ENCODE measurements at places on chromosomes 6 and 20.

DNA sequence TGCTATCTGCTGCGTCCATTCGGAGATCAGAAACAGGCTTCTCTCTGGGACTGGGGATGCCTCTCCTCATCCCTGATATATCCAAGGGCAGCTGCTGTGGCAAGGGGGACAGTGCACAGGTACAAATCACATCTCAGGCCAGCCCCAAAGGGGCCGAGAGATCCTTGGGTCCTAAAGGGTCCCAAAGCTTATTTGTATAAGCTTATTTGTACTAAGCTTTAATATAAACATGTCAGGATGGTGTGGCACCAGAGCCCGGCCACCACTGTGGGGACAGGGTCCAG, 45.3 kb downstream of the FGD2 start:
- no peak for DNase-seq

- no peak for DNase-seq
Measured at GRCh38 chr20:1646975-1647431, 10.6 kb downstream of the SIRPG start.

- DNase-seq: peak; percentile 63
Measured at GRCh38 chr20:6492271-6493055, 275.0 kb upstream of the BMP2 start.

DNA sequence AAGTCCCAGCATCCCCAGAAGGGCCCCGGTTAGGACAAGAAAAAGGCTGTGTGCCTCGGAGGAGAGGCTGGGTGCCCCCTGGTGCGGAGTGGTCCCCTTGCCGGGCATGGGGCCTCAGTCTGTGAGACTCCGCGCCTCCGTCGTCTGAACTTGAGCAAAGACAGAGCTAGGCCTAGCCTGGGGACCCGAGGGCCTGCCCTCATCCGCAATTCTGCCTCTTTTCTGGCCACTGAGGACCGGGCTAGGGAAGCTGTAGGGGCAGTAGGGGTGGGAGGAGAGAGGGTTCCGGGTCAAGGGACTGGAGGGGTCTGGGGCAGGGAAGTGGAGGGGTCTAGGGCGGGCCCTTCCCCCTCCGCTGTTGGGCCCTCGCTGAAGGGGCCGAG, 550 bp upstream of the HSPA12B start:
- DNase-seq: no peak

GRCh38 chr6:151309619-151310018, 69.9 kb downstream of the AKAP12 start:
- no peak for DNase-seq

DNA sequence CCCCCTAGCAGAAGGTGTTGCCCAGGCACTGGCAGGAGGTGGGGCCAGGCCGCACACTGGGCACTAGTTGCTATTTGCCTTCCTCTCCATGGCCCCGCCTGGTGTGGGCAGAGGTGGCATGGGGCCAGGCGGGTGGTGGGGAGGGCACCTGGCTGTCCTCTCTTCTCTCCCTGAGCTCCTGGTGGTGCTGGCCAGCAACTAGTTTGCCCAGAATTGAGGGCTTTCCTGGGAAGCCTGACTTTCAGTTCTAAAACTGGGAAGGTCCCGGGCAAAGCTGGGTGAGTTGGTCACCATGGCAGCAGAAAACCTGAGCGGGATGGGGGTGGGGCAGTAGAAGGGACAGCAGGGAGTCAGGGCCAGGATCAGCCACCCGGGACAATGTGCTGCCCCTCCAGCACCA, 48.2 kb downstream of the RBM38 start:
- no peak for DNase-seq

DNA sequence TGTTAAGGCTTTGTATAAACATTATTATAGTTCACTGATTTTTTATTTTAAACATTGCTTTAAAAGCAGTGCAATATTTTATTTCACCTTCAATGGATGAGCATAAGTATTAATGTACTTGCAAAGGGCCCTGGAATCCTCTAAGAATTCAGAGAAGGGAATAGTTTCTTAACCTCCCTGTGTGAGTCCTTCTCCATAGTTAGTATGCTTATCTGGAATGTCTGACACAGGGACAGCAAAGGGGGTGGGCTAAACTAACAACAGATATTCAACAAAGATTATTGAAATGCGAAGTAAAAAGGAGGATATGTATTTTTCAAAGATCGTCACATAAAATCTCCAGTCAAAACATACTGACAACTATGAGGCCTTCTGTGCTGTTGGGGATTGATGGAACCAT, 300.4 kb downstream of the CENPW start:
- no peak for DNase-seq

DNA sequence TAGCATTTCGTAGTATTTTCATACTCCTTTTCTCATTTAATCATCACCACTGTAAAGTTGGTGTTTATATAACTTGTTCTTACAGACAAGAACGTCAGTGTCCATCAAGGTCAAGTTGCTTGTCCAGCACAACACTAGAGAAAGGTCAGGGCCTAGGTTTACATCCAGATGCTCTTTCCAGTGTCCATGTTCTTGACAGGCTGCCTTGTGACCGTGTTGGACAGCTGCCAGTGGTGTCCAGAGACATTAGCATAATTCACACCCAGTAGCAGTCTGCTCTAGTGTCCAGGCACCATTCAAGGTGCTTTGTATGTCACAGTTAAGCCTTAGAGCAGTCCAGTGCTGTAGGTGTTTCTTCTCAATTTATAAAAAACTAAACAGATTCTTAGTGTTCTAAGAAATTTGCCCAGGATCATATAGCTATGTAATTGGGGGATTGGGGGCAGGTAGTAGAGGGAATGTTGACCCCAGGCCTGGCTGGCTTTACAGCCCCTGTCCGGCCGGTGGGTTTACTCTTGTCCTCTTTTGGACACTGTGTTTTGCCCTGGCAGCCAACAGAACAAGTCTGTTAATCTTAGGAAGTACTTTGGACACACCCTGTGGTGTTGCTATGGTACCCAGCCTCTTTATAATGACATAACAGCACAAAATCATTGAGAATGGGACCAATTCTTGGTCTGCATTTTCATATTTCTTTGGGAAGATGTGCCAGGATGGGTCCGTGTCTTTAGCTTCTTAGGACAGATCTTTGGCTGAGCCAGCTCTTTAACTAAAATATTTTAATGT, 8.0 kb downstream of the STK35 start:
- peak; percentile 19 for DNase-seq

GRCh38 chr6:83193747-83194566, 800 bp downstream of the RWDD2A start:
- DNase-seq: peak; percentile 21

DNA sequence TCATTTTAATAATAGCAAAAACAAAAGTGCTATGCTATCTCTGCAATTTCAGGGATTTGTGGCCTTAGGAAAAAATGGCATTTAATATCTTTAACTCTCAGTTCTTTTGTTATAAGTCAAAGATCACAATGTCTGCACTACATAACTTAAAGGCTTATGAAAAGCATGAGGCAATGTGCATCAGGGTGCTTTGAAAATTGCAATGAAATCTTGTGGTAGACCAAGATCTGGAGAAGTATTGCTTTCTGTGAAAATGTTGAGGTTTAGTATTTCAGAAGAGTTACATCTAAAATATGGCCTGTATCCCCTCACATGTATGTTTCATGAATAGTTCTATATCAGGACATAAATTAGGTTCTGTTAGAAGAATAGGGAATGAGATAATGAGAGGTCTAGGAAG, 200.6 kb downstream of the MEI4 start:
- no peak for DNase-seq

- DNase-seq: no peak
Measured at GRCh38 chr20:24643731-24644626, 174.6 kb downstream of the SYNDIG1 start.

DNA sequence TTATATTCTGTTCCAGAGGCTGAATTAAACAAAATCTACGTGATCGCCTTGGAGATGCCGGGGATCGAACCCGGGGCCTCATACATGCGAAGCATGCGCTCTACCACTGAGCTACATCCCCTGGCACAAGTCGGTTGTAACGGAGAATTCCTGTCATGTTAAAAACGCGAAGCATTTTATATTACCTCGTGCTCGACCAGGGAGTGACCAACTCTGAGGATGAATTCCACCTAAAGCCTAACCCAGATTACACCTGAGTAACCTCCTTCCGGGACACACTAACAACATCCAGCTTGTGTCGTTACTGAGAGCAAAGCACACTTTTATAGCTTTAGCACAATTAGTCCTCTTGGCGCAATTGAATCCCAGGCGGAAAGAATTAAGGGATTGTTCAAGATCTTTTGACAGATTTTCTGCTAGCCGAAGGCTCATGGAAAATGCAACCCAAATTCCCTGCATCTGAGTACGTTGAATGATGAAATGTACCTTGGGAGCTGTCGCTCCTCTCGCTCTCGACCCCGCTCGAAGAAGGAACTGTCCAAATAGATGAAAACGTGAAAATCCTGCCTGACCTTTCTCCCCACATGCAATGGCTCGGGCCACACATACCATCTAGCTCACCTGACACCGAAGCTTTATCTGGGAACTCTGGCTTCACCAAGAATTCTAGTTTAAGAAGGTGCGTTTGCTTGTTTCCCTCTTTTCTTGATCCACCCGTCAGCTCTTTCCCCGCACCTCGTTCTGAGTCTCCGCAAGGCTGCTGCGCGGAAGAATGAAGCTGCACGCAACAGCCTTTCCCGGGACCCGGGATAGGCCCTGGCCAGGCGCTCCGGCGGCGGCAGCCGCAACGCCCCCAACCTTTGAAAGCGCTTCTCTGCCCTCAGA, 148.3 kb downstream of the GPX5 start:
- peak; percentile 77 for DNase-seq

- DNase-seq: no peak
Measured at GRCh38 chr20:47073766-47074475, 179.3 kb downstream of the EYA2 start.

- peak; percentile 7 for DNase-seq
Measured at GRCh38 chr6:9576521-9576920, 838.4 kb downstream of the TFAP2A start.

- DNase-seq: no peak
Measured at GRCh38 chr6:89978749-89979145, 84.5 kb downstream of the GJA10 start.

DNA sequence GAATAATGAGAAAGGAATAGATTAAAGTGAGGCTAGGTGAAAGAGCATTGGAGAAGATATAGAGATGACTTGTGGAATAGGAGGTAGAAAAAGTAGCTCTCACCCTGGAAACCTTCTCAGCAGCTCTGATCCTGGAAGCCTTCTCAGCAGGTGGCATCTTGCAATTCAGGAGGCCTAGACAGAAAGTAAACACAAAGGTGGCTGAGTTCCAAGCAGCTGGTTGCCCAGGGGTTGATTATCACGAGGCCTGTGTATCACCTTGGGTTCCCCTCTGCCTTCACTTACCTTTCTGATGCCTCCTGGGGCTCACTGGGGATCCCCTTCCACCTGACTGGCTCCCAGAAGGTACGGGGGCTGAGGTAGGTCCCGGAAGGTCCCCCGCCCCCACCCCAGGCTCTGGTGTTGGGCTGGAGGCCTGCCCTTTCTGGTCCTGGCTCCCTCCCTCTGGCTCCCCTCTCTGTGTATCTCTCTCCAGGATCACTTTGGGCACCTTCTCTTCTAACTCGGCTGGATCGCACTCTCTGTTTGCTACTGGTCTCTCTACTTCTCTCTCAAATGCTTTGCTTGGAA, 9.7 kb downstream of the MDC1 start:
- DNase-seq: peak; percentile 33

- no peak for DNase-seq
Measured at GRCh38 chr6:157906537-157907061, 75.1 kb upstream of the SYNJ2 start.

DNA sequence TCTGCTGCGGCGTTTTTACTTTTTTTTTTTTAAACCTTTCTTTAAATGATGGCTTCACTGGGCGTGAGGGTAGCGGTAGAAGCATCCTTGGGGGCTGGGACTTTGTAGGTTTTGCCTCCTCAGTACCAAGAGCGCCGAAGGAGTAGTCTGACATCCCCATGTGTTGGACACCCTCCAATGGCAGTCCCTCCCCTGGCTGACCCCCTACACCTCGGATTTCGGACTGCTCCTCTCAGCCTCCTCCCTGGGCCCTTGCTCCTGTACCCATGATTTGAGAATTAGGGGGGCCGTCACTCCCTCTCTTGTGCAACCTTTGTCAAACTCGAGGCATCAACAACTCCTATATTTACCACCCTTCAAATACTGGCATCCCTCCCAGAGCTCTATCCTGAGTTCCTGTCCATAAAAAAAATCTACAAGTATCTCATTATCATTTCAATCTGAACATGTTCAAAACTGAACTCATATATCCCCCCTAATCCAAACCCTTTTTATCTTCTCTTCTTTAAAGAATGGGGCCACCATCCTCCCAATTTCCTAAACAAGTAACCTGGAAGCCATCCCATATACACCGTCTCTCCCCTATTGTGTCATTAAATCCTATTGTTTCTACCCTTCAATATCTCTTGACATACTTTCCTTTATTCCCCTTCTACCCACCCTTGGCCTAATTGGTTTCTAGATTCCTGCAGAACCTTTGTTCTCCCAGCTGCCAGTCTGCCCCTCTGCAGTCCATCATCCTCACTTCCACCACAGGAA, 1.2 kb upstream of the ARFGEF3 start:
- no peak for DNase-seq

DNA sequence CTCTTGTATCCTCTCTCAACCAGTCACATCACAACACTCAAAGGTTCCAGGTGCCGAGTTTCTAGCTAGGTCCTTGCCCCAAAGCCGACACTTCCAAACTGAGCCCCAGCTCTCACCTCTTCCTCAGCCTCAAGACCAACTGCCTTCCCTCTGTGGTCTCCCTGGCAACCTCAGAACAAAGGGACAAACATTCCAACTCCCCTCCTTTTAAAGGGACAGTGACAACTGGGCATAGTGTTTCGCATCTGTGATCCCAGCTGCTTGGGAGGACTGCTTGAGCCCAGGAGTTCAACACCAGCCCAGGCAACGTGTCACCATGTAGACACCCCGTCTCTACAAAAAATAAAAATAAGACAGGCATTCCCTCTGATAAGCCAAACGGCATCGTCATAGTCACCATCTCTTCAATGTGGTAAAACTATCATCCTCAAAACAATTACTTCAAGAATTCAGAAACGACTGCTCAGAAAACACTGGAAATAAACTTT, 11.3 kb downstream of the DIDO1 start:
- peak; percentile 32 for DNase-seq

GRCh38 chr6:90038961-90039653, 144.8 kb downstream of the GJA10 start:
- DNase-seq: no peak

- peak; percentile 89 for DNase-seq
Measured at GRCh38 chr20:50335105-50335504, 144.5 kb downstream of the CEBPB start.

Measured in epithelial cell of esophagus (primary cell).